ENCODE measurements at places on chromosomes 2 and 18.

- no peak for DNase-seq
Observed at GRCh38 chr2:237987268-237987667, 20.5 kb downstream of the UBE2F start.

DNA sequence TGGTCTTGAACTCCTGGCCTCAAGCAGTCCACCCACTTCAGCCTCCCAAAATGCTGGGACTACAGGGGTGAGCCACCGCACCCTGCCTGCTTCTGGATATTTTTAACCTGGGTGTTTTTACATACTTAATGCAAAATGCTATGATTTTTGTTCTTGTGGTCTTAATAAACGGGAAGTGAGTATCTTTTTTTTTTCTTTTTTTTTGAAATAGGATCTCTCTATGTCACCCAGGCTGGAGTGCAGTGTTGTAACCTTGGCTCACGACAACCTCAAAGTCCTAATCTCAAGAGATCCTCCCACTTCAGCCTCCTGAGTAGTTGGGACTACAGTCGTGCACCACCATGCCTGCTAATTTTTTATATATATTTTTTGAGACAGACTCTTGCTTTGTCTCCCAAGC, 19.2 kb upstream of the ASXL2 start:
- no peak for DNase-seq

DNA sequence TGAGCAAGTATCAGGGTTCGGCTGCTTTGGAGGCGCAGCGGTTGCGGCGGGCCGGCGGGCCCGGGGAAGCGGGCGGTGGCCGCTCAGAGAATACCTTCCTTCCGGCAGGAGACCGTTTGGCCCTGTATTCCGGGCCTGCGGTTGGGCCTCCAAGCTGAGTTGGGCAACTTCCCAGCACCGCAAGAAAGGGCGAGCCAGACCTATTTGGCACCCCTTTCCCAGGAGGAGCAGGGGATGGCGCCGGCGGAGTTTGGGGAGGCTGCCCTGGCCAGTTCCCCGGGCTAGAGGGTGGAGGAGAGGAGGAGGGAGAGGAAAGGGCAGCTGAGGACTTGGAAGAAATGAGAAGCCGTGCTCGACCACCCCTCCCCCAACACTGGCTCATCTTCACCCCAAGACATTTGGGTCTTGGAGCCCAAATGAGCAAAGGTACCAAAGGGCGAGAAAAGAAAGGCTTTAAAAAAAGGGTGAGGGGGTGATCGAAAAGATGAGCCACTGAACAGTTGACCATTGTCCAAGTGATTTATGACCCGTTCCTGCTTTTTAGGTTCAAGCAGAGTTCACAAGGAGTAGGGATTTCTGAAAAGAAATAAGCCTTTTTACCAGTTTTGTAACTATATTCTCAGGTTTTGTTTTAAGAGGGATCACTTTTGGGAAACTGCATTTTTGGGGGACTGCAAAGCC, 8.4 kb downstream of the HOXD3 start:
- no peak for DNase-seq

- DNase-seq: no peak
Observed at GRCh38 chr2:59046401-59047372, 805.6 kb upstream of the FANCL start.

GRCh38 chr2:96927405-96928171, 57.7 kb upstream of the SEMA4C start:
- DNase-seq: no peak

- DNase-seq: no peak
Observed at GRCh38 chr2:96940980-96941775, 45.2 kb downstream of the FAM178B start.

GRCh38 chr18:23433360-23433759, 19.7 kb upstream of the RIOK3 start:
- DNase-seq: no peak

Data from activated T-cell treated with anti-CD3 and anti-CD28 coated beads for 1 hour (primary cell).